HepG2 (cell line): ENCODE measurements at places on chromosomes 2 and 18.

GRCh38 chr2:227527351-227527750, 55.4 kb downstream of the AGFG1 start:
- no peak for DNase-seq

DNA sequence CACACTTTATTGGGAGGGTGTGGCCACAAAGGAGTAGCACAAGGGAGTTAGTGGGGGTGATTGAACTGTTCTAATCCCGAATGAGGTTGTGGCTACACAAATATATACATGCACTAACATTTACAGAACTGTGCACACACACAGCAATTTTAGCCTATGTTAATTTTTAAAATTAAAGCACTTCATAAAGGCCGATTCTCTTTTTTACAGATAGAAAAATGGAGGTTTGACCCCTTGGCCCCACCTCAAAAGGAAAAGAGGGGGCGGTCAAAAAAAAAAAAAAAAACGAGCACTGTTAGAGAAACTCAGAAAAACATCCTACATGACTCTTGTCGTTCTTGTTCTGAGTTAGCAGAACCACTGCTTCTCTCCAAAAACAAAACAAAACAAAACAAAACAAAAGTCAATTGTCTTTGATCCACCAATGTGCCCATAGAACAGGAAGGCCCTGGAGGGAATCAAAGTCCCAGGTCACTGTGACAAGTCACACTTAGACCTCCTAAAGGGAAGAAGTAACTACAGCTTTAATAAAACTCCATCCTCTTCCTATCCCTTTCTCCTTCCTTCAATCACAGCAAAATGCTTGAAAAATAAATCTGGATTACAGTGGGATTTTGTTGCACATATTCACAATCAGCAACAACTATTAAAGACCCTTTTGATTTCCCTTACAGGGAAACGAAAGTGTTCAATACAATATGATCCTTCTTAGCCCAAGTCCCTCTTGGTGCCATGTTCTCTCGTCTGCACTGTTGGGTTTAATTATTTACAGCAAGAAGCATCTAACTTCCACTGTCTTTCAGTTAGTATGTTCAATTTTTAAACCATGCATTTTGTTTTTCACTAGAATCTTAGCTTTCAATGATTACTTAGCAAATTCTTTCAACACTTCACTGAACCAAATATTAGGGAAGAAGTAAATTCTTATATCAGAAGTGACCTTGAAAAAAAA, 16.6 kb downstream of the LRP2 start:
- no peak for DNase-seq

- no peak for DNase-seq
Observed at GRCh38 chr2:65057054-65057375, 799 bp downstream of the CEP68 start.

- no peak for DNase-seq
Observed at GRCh38 chr2:10347562-10347948, 44.9 kb downstream of the HPCAL1 start.

DNA sequence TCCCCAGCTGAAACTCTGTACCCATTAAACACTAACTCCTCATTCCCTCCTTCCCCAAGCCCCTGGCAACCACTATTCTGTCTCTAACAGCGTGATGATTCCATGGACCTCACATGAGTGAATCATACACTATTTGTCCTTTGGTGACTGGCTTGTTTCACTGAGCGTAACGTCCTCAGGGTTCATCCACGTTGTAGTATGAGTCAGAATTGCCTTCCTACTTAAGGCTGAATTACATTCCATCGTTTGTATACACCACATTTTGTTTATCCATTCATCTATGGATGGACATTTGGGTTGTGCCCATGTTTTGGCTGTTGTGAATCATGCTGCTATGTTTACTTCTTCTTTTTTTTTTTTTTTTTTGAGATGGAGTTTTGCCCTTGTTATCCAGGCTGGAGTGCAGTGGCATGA, 19.6 kb upstream of the CABLES1 start:
- peak; percentile 74 for DNase-seq

DNA sequence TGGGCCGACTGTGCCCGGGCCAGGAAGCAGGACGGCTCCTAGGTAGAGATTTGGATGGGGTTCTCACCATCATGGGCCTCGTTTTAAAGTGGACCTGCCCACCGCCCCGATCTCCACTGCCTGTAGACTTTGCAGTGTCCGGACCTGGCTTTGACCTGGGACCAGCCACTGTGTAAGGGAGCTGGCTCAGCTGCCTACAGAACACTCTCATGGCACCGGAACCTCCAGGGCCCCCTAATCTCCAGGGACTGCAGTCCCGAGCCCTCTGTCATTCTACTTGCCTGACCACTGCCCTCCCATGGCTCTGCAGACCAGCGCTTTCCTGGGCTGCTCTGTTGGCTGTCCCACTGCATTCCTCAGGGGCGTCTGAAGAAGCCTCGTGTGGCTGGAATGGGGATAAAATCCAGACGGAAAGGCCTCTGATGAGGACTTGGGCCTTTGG, 120.8 kb downstream of the GLI2 start:
- no peak for DNase-seq

DNA sequence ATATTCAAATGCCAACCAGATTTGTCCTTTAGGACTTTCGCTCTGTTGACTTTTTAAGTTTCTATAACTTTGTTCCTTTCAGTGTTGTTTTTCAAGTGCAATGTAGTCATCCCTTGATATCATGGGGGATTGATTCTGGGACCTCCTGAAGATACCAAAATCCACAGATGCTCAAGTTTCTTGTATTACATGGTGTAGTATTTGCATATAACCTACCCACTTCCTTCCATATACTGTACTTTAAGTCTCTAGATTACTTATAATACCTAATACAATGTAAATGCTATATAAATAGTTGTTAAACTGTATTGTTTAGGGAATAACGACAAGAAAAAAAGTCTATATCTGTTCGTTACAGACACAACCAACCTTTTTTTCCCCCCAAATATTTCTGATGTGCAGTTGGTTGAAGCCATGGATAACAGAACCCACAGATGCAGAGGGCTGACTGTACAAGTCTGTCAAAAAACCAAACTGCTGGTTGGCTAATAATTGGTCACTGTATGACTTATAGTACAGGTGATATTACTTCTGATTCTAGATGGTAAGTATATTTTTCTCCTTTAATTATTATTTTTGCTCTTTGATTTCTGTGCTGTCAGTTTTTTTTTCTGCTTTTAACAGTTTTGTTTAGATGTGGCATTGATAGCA, 201.7 kb upstream of the STON1 start:
- DNase-seq: no peak

DNA sequence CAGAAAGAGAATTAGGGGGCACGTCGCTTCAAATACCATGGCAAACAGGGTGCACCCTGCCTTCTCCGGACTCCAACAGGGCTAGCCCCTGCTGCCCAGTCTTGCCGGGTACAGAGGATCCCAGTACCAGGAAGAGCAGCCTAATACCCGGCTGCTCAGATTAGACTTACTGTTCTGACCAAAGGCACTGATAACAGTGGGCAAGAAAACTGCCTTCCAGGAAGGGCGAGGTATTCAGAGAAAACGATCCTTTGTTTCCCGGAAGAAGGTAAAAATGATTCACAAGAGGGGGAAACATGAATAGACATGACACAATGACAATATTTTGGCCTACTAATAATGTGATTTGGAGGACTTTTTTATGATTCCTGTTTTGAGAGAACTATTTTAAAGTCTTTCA, 99.9 kb downstream of the SS18 start:
- DNase-seq: no peak

GRCh38 chr18:4854671-4855070, 342.4 kb downstream of the AKAIN1 start:
- no peak for DNase-seq

- DNase-seq: no peak
Observed at GRCh38 chr2:16152071-16152927, 211.9 kb downstream of the MYCN start.

DNA sequence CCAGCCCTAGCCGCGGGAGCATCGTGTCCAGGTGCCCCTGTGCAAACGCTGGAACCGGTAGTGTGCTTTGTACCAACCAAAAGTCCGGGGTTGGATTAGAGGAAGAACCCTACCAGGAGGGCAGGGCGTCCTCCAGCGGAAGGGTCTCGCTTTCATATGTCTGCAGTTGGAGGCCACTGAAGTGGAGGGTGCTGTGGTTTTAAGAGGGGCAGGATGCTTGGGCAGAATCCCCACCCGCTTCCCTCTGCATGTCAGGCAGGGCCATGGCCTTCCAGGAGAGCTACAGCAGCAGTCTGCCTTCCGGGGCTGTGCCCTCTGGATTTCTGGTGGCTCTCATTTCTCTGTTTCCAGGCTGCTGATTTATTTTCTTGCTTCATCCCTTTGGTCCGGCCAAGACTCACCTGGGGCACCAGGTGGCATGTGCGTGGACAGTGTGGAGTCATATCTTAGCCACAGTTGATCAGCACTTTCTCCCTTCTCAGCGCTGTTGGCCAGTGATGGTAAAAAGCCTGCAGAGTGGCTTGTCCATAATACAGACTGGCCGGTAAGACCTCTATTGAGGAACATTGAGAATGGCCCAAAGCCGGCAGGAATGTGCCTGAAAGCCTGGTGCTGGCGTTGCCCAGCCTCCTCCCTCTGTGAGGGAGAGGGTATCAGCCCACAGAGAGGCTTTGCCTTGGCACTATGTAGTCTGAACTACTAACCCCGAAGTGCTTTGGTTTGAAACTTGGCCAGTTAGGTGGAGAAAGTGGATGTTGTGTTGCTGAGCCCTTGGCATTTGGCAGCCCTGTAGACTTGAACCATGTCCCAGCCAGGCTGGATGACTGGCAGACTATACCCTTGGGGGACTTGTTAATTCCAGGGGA, 1.8 kb downstream of the AGAP1 start:
- DNase-seq: no peak

DNA sequence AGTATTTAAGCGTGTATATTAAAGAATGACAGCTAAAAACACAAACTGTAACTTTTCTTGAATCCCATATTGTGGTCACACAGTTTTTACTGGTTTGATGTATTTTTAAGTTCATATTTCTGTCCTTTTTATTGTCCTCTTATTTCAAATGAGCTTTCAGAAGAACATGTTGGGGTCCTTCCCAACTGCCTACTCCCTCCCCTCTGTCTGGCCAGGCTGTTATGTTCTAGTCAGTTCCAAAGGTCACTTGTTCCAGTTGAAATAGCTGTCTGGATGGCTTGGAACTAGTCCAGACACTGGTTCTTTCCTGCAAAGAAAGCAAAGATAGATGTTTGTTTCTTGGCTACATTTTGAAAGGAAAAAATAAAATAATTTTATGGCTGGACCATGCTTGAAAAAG, 306.9 kb downstream of the GULP1 start:
- DNase-seq: peak; percentile 51

GRCh38 chr2:238294046-238294392, 5.6 kb upstream of the PER2 start:
- no peak for DNase-seq

DNA sequence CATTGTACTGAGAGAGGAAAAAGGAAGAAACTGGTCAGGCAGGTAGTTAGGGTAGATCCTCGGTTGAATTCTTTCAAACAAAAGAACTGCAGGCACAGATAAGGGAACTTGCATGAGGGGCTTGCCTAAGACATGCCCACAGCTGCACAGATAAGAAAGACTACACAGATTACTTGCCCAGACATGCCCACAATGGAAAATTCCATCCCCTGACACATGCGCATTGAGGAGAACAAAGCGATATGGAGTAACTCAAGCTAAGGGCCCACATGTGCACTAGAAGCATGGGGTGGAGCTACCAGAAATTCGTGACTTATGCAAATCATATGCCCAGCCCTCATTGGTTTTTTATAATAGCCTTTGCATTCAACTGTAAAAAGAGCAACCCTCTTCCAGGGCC, 181.3 kb upstream of the ZNF521 start:
- no peak for DNase-seq

DNA sequence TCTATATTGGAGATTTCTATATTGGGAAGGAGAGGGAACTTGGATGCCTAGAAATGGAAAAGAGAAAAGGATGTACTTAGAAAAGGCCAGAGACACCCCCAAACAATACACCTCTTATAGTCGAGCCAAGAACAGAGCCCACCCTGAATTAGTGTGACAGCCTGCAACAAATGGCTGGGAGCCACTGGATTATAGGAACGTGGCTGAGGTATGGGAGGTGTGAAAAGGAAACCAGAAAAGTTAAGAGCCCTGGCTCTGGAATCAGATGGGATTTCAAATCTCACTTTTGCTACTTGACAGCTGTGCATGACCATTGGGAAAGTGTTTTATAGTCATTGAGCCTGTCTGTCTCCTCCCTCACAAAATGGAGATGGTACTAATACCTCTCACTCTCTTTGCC, 394.0 kb downstream of the ZNF521 start:
- DNase-seq: no peak
